ENCODE measurements at places on chromosomes 7 and 10.

DNA sequence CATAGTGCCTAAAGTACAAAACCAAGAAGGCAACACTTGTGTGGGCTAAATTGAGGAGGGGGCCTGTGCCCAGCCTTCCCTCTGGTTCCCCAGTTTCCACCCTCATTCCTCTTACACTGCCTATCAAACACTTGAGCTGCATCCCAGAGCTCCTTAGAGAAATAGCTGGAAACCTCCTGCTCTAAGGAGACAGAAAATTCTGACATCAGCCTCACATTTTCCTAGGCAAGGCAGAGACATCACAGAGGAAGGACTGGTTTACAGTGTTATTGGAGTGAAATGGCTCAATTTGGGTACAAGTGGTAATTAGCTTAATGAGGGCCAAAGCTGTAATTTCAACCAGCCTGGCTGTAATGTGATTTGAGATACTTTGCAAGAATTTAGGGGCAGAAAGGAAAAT is 192.3 kb upstream of the AOAH start:
- no peak for DNase-seq

GRCh38 chr7:24737281-24737680 is 20.0 kb downstream of the GSDME start:
- DNase-seq = no peak

DNA sequence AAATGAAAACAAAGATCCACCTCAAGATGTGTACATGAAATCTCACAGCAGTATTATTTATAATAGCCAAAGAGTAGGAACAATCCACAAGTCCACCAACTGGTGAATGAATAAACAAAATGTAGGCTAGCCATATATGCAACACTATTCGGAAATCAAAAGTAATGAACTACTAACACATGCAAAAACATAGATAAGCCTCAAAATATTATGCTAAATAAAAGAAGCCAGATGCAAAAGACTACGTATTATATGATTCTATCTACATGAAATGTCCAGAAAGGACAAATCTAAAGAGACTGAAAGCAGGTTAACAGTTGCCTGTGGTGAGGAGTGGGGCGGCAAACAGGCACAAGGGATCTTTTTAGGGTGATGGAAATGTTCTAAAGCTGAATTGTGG is 48.7 kb upstream of the ANAPC16 start:
- DNase-seq = no peak

DNA sequence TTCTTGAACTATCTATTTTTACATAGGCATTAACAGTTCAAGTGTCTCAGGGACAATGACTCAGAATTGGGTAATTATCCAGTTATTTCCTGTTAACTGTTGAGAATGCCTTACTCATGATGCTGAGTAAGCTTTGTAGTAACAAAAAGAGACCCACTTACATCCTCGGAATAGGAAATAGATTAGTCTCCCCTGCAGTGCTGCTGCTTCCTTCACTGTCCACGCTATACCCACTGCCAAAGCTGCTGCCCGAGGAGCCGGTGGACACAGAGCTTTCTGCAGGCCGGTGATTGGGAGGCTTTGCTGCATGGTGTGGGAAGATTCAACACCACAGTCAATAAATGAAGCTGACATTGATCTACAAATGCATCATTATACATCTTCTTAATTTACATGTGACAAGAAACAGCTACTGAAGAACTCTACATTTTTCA is 357.1 kb downstream of the PCLO start:
- DNase-seq = no peak

DNA sequence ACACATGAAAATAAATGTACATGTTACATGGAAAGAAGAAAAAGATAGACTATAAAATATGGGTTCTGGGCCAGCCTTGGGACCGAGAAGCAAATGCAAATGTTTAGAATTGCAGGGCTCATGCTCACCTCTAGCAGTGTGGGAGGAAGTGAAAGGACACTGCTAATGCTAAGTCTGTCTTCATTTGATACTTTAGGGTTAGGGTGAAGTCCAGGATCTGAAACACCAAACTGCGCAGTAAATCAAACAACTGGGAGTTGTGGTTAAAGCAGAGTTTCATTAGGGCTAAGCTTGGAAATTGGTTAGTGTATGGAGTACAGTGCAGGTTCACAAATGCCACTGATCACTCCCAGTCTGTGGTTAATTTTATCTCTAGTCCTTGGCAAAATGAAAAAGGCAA is 73.2 kb upstream of the PDK4 start:
- DNase-seq = no peak

Measured in CD4-positive, alpha-beta T cell treated with Interleukin-15 for 4 hours (primary cell).